ENCODE measurements at places on chromosomes 12 and 14. TPM values are rescaled to one million over a fixed set of nuclear protein-coding genes. Genes with fewer than 3 reads are reported as not detected.

The POTEG gene
- total RNA-seq, result not detected

GRCh38 chr12:12817616-12818015 is 4.5 kb downstream of the DDX47 start:
- H3K4me1 ChIP-seq, result peaks cover 11% of the 10 kb centered on the region
- H3K36me3 ChIP-seq, result no peaks in the 10 kb centered on the region
- no peak overlapping the region for H3K4me3 ChIP-seq
- H3K27ac ChIP-seq, result no peak overlapping the region
- DNase-seq, result no peak

- no peak for DNase-seq
- H3K27me3 ChIP-seq, result no peaks in the 10 kb centered on the region
- H3K4me3 ChIP-seq, result no peak overlapping the region
- no peaks in the 10 kb centered on the region for H3K4me1 ChIP-seq
- H3K36me3 ChIP-seq, result no peaks in the 10 kb centered on the region
Measured at GRCh38 chr12:15435597-15435996, 113.3 kb downstream of the PTPRO start.

DNA sequence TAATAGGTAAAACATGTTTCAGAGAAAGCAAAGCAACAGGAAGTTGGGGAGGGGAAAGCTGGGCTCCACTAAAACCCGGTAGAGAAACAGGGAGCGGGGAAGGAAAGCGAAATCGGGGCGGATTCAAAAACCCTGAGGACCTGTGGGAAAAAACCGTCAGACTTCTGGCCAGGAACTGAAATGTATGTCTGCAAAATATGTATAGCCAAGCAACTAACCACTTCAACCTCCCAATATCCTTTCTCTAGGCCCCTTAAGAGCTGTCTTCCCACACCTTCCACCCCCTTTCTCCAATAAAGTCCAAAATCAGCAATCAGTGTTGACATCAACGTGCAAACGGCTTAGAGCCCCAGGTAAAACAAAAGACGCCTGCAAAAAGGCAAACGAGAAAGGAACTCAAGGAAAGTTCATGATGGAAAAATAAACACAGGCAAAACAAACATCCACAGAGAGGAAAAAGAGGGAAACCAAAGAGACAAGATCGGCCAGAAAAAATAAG is 32.8 kb downstream of the SIX1 start:
- H3K36me3 ChIP-seq, result no peaks in the 10 kb centered on the region
- H3K4me1 ChIP-seq, result no peaks in the 10 kb centered on the region
- H3K27ac ChIP-seq, result no peak overlapping the region
- H3K4me3 ChIP-seq, result no peak overlapping the region
- H3K27me3 ChIP-seq, result no peaks in the 10 kb centered on the region

DNA sequence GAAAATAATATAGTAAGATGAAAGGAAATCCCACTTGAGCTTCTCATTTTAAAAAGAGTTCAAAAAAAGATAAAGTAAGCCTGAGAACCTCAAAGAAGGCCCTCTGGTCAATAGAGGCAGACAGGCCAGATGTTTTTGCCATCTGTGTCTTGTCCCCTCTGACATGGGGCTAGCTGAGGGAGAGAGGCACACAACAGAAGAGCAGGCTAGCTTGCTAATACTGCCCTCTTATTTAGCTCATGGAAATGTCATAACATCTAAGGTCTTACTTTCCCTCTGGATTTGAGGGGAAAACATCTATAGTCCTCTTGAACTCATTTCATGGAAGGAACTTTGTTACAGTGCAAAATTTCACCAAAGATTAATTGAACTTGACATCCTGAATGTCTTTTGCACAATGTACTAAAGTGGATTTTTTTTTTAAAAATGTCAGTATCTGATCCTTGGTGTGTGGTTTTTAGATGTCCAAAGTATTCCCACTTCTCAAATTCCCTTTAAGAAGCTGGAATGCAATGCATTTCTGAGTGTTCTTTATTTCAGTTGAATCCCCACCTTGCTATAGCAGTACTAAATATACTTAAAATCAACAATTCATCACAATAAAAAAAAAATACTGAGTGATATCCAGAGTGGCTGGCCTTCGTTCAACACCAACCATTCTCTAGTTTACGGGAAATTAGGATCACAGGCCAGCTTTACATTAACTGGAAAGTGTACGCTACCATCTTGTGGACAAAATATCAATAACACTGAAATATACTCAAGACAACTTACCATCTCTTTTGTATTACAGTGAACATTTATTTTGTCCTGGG is 176.7 kb downstream of the PAH start:
- no peak for DNase-seq
- H3K4me3 ChIP-seq, result no peak overlapping the region
- no peak overlapping the region for H3K27ac ChIP-seq

GRCh38 chr12:75564398-75564797 is 53.0 kb upstream of the KRR1 start:
- no peak for DNase-seq
- no peak overlapping the region for H3K27ac ChIP-seq
- H3K36me3 ChIP-seq, result no peaks in the 10 kb centered on the region
- H3K4me3 ChIP-seq, result no peak overlapping the region
- no peaks in the 10 kb centered on the region for H3K27me3 ChIP-seq

- no peaks in the 10 kb centered on the region for H3K4me1 ChIP-seq
- no peak for DNase-seq
- H3K27me3 ChIP-seq, result no peaks in the 10 kb centered on the region
- H3K36me3 ChIP-seq, result no peaks in the 10 kb centered on the region
- no peak overlapping the region for H3K4me3 ChIP-seq
Measured at GRCh38 chr14:31954991-31955390, 122.1 kb upstream of the ARHGAP5 start.

DNA sequence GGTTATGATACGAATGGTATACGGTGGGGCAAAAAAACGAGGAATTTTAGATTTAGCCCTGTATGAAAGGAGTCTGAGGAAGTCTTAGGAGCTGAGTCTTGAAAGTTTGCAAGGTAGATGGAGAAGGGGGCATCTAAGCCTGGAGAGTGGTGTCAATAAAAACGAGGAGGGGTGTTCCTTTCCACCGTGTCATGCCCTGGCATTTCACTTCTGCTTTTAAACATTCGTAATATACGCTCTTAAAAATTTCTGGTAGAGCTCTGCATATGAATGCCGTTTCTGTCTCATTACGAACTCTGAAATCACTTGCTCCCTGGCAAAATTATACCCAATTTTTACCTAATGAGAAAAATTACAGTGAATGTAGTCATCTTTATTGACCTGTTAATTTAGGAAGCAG is 170.2 kb downstream of the ERC1 start:
- no peaks in the 10 kb centered on the region for H3K36me3 ChIP-seq
- DNase-seq, result no peak
- H3K4me1 ChIP-seq, result no peaks in the 10 kb centered on the region
- no peaks in the 10 kb centered on the region for H3K27me3 ChIP-seq
- H3K27ac ChIP-seq, result no peak overlapping the region

All from Peyer's patch (tissue), 4 donors.